Caki2 (cell line): ENCODE measurements at places on chromosomes 7 and 10.

GRCh38 chr7:100469227-100470044 lies 5.4 kb upstream of the SPACDR start:
- DNase-seq = peak; percentile 36

- no peak for DNase-seq
Observed at GRCh38 chr10:14585287-14586193, 189.2 kb downstream of the FAM107B start.

GRCh38 chr10:12643279-12643678 lies 293.9 kb downstream of the CAMK1D start:
- no peak for DNase-seq

GRCh38 chr7:133230591-133231194 lies 22.2 kb upstream of the EXOC4 start:
- peak; percentile 18 for DNase-seq

DNA sequence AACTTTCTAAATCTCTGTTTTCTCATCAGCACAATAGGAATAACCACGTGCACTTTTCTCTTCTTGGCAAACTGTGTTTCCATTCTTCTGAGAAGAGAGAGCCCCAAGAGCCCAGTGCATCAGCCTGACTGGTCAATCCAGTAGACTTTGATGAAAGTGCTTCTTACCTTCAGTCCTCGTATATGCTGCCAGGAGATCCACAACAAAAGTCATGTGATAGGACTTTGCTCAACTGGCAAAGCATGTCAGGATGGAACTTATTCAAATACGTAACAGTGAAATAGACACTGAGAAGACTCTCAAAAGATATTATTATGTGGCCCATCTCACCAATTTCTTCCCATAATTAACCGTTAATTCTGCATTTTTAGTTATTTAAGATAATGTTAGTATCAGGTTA lies 1031.5 kb upstream of the LRRTM3 start:
- DNase-seq = no peak

GRCh38 chr10:14396411-14397048 lies 65.8 kb upstream of the FRMD4A start:
- DNase-seq = peak; percentile 78

DNA sequence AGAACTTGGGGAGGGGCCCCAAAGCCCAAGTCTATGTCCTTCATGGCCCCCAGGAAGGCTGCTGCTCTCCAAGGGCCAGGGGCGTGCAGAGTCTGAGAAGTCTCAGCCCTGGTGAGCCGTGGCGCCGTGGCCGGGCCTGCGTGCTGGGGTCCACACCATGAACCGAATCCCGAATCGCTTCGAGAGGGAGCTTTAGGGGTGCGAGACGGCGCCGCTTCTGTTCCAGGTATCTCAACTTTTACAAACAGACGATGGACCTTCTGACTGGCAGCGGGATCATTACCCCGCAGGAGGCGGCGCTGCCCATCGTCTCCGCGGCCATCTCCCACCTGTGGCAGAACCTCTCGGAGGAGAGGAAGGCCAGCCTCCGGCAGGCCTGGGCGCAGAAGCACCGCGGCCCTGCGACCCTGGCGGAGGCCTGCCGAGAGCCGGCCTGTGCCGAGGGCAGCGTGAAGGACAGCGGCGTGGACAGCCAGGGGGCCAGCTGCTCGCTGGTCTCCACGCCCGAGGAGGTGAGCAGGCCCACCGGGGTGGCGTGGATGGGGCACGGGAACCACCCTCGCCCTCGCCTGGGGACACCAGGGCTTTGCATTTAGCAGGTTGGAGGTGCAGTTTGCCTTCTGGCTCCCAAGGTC lies 12.7 kb downstream of the STRA8 start:
- DNase-seq = no peak

GRCh38 chr10:27138277-27138676 lies 15.9 kb downstream of the YME1L1 start:
- no peak for DNase-seq
